Breast epithelium (tissue), 4 donors: ENCODE measurements at places on chromosomes 2 and 18. TPM values are rescaled to one million over a fixed set of nuclear protein-coding genes. Genes with fewer than 3 reads are reported as not detected.
A peak's percentile ranks its signal among the peaks of the same experiment; 100 is the strongest.

- DNase-seq, result no peak
Observed at GRCh38 chr2:100902817-100903405, 83.0 kb downstream of the NPAS2 start.

PLEKHH2 gene
- total RNA-seq, result 67.2 TPM

GRCh38 chr2:78202986-78203670 is 681.0 kb upstream of the LRRTM4 start:
- no peak for DNase-seq

DNA sequence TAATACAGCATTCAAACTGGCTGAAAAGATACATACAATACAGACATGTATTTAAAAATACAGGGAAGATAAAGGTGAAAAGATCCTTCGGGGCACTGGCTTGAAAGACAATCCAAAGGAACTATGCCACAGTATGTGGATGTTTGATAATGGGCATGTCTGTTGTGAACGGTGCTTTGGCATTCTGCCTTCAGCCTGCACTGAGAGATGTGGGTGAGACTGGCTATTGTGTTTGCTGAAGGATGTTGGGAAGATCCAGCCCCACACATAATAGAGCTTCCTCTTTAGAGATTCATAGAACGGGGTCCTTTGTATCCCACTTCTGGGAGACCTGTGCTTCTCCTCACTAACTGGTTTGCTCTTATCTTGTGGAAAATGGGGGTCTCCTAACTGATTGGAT is 65.1 kb upstream of the CXCR4 start:
- no peak for DNase-seq

DNA sequence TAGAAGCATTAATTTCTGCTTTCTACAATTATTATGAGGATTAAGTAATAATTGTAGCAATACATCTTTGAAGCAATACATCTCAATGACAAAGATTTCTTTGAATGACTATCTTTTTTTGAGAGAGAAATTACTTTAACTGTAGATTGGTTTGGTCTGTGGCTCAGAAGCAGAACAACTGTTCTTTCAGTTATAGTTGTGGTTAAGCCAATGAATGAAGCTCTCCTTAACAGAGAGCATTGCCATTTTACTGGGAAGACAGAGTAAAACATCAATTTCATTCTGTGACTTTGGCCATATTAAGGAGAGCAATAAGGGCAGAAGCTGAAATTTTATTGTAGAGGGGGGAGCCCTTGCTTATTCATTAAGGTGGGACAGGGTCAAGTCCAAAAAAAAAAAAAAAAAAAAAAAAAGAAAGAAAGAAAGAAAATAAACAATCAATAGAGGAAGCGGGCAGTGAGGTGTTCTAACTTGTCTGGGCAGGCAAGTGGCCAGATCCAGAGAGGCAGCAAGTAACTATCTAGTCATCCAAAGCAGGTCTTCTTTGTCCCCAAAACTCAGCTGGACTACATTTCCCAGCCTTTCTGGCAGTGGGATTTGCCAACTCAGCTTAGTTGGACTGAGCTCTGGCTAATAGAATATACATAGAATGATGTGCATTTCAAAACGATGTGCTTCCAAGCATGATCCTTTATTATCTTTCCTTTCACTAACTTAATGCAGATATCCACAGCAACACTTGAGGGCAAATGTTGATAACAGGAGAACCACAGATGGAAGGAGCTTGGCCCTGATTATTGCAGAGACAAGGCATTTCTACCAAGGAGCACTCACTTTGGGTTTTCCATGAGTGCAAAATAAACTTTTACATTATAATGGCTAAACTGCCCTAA is 462.7 kb upstream of the CDH20 start:
- DNase-seq, result no peak

DNA sequence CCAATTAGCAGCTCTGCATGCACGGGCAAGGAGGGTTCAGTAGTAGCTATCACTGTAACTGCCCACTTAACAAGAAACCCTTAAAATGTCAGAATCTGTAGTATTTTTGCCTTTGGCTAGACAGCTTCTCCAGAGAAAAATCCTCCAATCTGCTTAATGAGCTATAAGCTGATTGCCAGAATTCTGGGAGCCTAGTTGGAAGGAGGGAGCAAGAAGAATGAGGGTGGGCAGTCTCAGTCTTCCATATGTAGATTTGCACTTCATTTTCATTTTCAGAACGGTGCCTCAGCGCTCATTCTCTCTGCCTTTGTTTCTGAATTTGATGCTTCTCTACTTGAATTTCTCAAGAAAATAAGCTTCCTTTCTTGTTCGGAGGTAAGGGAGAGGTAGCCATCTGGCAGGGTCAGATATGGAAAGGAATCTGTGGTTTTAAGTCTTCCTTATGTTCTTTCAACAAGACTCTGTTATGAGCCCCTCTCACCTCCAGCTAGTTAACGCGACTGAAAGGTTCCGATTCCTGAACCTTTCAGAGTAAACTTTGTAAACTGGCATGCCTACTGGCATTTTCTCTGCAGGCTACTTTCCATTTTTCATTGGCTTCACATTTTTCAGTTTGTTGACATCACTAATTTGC is 53.5 kb downstream of the HNRNPLL start:
- DNase-seq, result no peak

DNA sequence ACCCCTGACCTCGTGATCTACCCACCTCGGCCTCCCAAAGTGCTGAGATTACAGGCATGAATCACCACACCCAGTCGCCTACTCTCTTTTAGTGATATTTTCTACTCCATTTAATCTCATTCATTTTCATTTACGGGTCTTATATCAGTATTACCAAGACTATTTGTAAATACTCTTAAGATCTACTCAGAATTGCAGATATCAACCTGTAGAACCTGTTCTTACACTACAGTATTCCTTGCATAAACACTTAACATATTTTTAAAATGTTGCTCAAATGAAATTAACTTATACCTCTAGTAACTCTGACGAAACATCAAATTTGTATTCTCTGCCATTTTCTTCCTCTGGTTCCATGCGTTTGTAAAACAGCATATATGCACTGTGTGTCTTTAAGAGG is 79.3 kb downstream of the C2orf74 start:
- DNase-seq, result no peak

- DNase-seq, result peak; percentile 50
Observed at GRCh38 chr2:1708476-1709334, 35.6 kb downstream of the PXDN start.

GRCh38 chr2:86825693-86826381 is 35.1 kb upstream of the CD8A start:
- no peak for DNase-seq

GRCh38 chr18:26621161-26622026 is 73.0 kb upstream of the KCTD1 start:
- DNase-seq, result no peak

DNA sequence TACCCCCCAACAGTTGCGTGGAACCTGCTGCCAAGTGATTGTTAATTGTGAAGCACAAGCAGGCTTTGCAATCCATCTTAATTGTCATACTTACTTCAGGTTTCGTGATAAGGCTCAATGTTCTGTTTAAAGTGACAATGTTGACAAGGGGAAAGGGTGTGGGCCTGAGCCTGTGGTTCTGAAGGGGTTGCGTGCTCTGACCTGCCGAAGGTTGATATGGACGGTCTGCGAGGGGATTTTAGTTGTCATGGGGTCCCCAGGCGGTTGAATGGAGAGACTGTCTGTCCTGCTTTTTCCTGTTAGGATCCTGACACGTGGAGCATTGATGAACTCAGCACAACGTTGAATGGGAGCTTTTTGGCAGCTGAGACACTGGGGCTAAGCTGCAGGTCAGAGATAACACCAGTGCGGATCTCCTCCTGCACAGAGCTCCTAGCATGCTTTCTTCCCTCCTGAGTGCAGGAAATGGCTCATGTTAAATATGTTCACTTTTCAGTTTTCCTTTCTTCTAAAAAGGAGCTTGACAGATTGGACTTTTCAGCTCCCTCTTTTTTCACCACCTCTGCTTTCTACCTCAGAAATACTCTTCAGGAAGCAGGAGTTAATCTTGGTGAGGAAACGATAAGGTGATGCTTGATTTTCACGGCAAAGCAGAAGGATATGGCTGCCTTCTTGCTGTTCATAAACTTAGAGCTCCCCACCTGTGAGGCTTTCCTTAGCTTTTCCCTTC is 62.9 kb upstream of the ZEB2 start:
- DNase-seq, result no peak

AGXT gene
- under 0.01 TPM for total RNA-seq

GRCh38 chr2:234394450-234394849 is 102.4 kb downstream of the ARL4C start:
- DNase-seq, result no peak

SLC4A5 gene
- 2.1 TPM for total RNA-seq

- no peak for DNase-seq
Observed at GRCh38 chr2:39521876-39522517, 84.9 kb upstream of the MAP4K3 start.

DNA sequence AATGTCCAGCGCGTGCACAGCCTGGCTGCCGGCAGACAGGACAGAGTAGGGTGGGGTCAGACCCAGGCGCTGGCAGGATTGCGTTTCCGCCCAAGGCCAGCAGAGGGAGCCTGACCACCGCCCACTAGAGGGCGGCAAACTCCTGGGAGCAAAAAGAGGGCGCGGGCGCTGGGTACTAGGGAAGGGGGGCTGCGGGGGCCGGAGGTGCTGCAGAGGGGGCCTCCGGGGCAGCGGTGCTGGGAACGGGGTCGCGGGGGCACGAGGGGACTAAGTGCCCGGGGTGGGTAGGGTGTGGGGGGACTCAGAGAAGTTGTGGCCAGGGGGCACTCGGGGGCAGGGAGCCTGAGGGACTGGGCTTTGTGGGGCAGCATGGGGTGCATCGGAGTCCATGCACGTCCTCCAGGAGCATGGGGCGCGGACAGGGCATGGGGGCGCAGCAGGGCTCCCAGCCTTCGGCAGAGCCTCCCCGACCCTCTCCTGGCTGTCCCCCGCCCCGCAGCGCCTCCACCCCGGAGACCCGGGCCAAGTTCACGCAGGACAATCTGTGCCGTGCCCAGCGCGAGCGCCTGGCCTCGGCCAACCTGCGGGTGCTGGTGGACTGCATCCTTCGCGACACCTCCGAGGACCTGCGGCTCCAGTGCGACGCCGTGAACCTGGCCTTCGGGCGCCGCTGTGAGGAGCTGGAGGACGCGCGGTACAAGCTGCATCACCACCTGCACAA is 3.2 kb downstream of the TEKT4 start:
- DNase-seq, result no peak

- no peak for DNase-seq
Observed at GRCh38 chr18:25189391-25190185, 162.4 kb downstream of the ZNF521 start.

STK17B gene
- total RNA-seq, result 85.8 TPM

PARD3B gene
- 25.9 TPM for total RNA-seq

TEX51 gene
- not detected for total RNA-seq

- DNase-seq, result no peak
Observed at GRCh38 chr18:79540904-79541282, 138.7 kb upstream of the CTDP1 start.

DNA sequence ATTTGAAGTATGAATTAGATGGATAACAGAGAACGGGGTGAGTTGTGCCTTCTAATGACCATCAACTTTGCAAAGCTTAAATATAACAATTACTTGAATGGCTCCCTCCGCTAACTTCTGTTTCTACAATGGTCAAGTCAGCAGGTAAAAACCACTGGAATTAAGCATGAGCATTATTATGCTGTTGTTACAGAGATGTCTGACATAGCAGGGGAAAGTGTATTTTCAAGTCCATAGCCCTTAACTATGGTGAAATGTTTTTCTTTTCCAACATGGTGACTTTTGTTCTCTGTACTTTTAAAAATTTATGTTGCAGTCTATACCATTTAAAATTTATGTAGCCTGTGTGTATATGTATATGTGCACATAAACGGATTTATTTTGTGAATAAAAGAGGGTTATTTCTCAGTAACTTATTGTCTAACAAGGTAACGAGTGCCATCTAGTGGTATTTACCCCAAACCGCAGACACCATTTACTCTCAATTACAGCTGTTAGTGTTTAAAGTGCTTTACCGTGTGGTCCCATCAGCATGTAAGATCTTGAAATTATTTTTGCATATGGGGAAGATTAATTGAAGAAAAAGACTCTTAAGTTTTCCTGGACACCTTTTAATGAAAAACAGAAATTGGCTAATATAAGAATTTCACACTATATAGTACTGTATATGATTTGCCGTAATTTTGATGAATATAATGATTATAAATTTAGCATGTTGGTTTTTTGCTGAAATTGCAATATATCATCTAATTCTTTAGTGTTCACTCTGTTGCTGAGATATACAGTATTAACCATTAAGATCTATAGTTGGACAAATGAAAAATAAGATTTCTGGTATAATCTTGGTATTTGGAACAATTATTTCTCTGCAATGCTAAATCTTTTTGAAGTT is 78.2 kb downstream of the UBE2E3 start:
- no peak for DNase-seq

GRCh38 chr2:138294451-138294850 is 207.1 kb upstream of the SPOPL start:
- DNase-seq, result no peak

DNA sequence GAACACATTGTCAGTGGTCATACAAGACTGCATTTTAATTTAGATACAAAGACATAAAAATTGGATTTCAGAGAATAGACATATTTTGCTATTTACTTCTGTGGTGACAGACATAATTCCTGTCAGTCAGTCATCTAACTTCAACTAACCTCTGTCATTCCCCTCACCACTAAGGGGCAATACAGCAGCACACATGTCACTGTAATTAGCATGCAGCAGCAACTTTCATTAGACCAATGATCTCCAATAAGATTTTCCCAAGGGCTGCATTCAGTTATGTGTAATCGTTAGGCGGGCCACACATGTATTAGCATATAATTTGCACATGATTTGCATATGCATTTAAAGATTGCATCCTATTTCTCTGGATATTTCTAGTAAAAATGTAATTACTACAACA is 624.5 kb downstream of the NR4A2 start:
- no peak for DNase-seq
